ENCODE measurements at places on chromosomes 16 and 17.

GRCh38 chr17:79049821-79050220 is 24.8 kb upstream of the ENGASE start:
- DNase-seq: no peak

DNA sequence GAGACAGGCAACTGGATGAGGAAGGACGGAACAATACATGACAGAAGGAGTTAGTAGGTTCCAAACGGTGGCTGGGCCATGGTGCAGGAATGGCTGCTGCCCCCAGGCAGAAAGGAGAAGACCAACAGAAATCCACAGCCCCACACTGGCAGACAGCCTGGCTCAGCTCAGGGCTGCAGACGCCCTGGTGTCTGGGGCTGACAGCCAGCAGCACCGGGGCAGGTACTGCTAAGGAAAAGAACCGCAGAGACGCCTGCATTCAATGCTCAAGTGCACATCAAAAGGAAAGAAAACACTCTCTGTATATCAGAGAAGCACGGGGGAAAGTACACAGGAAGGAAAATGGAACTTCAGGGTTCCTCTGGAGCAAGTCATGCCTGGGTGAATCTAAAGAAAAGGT is 53.4 kb downstream of the GAS7 start:
- DNase-seq: no peak

DNA sequence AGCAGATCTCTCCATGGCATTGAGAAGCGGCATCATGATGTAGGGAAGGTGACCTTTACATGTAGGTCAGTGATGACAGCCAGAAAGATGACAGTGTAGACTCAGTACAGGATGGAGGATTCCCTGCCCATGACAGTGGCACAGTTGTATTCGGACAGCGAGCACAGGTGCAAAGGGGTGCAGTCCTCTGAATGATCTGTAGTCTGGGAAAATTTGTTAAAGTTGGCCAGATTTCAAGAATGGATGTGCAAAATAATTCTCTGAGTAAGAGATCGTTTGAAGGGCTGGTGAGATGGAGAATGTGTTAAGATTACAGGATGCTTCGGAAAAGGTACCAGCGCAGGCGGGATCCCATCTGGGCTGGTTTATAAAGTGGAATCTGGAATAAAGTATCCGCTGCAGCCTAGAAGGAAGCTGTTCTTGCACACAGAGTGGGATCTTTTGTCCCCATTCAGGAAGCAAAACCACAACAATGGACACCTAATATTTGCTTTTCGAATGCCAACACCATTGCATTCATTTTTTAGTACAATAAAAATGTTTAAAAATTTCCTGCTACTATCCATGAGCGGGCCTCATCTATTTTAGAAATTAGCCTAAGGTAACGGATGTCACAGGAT is 101.2 kb downstream of the RPTOR start:
- no peak for DNase-seq

- DNase-seq: no peak
Measured at GRCh38 chr16:25027281-25027680, 12.1 kb upstream of the ARHGAP17 start.

- DNase-seq: no peak
Measured at GRCh38 chr17:47684535-47685193, 9.3 kb upstream of the TBKBP1 start.

- DNase-seq: no peak
Measured at GRCh38 chr16:3070608-3071111, 5.2 kb downstream of the IL32 start.

GRCh38 chr16:79212114-79212791 is 388.3 kb downstream of the MAF start:
- no peak for DNase-seq

DNA sequence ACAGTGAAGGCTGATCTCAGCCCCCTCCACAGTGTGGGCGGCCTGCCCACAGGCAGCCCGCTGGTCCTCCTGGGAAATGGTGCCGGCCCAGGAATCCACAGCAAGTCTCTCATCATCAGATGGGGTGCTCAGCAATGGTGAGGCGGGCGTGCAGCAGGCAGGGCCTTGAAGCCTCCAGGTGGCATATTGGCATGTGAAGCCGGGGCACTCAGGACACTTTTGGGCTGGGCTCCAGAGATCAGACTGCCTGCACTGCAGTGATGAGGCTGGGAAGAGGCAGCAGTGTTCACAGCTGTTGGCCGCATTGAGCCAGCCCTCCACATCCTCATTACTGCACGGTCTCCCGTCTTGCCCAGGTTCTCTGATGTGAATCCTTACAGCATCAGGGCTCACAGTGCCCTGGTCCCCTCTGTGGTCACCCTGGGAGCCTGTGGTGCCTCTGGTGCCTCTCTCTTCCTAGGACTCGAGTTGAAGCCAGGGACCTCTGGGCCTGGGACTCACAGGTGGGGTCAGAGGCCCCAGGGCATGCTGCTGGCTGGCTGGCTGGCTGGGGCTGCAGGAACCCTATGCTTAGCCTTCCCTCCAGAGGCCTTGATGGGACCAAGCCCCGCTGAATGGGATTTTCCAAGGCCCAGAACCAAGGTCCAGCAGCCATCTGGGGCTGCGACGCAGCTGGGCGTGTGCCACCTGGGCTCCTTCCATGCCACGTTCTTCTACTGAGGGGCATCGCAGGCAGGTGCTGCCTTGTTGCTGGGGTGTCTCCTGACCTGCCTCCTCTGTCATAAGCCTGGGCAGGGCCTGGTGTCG is 48.6 kb downstream of the TNFRSF13B start:
- no peak for DNase-seq

- DNase-seq: no peak
Measured at GRCh38 chr16:57411362-57411976, 6.9 kb downstream of the CCL17 start.

DNA sequence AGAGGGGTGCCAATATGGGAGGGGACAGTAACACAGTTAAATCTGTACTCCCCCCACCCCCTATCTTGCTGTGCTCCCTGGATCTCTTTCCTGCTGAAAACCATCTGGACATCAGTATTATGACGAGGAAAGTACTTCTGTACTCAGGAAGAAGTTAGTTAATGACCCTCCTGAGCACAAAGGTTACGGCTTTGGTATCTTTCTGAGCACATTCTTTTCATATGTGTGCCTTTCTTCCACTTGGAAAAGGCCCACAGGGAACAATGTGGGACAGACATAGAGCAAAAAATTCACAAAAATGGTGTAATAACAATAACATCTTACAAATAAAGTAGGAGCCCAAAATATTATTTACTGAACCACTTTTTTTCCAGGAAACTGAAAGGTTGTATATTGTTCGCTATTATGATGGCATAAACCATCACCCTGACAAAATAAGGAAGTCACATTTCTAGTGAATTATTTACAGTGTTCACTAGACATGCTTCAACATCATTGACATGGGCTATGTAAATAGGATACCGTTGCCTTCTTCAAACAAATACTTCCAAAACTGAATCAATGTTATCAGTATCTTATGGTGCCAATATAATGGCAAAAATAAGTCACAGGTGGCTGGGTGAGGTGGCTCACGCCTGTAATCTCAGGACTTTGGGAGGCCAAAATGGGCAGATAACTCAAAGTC is 5.5 kb downstream of the WIPI1 start:
- DNase-seq: no peak
